ENCODE measurements at places on chromosomes 4 and X.
A peak's percentile ranks its signal among the peaks of the same experiment; 100 is the strongest.

DNA sequence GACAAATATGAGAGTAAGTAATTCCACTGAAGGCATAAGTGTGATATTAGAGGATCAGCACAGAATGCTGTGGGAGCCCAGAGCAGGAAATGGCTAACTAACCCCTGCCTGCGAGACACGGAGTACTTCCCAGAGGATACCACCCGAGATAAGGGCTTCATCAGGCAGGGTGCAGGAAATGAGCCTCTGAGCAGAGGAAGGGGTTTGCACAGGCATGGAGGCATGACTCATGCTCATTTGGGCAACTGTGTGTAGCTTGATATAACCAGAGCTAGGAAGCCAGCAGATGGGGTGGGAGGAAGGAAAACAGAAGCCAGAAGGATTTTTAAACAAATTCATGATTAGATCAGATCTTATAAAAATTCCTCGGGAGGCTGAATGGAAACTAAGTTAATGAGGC is 70.0 kb upstream of the TSPAN5 start:
- DNase-seq: no peak

DNA sequence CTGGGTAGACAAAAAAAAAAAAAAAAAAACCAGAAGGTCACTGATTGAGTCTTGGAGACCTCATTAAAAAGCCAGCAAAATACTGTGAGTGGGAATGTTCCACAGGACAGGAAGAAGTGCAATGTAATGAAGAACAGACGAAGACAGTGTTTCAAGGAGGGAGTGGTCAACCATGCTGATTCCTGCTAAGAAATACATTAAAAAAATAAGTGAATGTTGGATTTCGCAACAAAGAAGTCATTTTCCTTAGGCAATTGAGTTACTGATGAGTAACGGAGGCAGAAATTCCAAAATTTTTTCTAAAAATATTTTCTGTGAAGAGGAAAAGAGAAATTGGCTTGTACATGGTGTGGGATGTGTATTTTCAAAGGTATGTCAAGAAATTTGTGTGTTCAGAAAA is 94.3 kb upstream of the FAM47B start:
- DNase-seq: no peak

DNA sequence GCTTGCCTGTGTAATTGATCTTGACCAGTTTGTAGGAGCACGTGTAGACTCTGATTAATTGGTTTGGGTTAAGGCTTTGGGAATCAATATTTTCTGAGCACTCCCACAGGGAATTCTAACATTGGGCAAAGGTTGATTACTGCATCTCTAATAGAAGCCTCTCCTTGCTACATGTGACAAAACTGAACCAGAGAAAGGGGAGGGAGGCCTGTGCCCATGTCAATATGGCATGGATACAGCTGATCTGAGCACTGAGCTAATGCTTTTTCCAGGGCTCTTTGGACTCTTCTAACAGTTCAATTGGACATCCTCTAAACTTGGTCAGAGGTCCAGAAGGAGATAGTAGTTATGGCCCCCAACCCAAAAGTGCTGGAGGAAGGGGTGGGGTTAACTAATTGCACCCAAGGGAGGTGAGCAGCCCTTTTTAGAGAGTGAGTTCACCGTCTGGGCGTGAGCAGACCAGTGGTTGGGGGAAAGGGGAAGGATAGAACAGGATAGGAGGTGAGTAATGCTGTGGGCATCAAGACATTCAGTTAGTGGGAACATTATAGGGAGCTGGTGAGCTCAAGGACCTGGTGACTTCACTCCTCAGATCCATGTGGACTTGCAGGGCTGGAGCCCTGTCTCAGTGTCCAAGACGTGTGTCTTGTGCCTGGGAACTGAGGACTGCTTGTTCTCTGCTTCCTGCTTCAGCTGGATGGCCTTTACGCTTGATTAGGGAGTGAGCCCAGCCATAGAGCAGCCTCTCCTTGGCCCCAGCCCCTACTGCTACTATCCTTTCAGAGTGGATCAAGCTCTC is 22.8 kb downstream of the MSN start:
- no peak for DNase-seq

GRCh38 chr4:145480257-145480656 is 1.4 kb upstream of the SMAD1 start:
- DNase-seq: no peak

DNA sequence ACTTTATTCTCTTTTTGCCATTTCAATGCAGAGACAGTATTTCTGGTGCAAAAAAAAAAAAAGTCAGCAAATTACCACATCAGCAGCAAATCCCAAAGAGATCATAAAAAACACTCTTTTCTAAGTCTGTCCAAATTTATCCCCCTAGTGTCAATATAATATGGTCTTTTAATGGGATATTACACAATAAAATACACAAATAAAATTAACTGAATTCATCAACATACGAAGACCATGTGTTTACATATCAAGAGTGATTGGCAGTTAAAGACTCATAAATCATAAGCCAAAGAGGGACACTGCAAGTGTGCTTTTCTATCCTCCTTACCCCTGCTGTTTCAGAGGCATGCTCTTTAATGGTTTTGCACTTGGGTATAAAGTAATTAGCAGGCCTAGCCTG is 340.2 kb upstream of the DKK2 start:
- no peak for DNase-seq

DNA sequence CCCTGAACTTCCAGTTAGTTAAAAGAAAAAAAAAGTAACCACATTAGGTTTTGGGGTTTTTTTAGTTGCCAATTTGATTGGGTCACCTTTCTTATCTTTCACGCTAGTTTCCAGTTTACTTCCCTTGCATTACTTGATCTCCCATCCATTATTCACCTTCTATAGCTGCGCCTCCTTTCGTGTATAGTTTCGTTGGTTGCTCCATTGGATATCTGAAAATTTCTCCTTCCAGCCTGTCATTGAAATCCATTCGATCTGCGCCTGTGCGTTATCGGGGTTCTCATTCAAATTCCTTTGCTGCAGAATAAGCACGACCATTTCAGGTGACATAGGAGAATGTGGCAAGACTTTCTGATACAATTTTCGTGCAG is 764 bp downstream of the TRAPPC11 start:
- peak; percentile 13 for DNase-seq

DNA sequence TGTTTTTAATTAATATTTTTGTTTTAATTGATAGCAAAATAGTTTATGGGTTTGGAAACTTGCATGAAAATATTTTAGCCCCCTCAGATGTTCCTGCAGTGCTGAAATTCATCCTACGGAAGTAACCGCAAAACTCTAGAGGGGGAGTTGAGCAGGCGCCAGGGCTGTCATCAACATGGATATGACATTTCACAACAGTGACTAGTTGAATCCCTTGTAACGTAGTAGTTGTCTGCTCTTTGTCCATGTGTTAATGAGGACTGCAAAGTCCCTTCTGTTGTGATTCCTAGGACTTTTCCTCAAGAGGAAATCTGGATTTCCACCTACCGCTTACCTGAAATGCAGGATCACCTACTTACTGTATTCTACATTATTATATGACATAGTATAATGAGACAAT is 40.4 kb downstream of the MAP7D3 start:
- no peak for DNase-seq

DNA sequence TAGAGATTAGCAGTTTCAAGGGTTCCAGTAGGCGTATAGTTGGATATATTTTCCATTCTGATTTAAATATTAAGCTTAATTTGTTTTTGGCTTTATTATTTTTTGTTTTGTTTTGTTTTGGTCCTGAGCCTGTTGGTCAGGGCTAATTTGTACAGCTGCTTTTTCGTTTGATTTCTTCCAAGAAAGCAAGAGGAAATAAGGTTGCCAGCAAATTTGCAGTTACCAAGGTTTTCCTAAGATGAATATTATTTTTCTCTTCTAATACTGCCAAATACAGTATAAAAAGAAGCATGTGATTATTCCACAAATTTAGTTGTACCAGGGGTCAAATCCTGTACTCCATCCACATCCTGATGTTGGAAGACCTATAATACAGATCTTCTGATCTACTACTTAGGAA is 24.9 kb downstream of the PLAC1 start:
- no peak for DNase-seq

DNA sequence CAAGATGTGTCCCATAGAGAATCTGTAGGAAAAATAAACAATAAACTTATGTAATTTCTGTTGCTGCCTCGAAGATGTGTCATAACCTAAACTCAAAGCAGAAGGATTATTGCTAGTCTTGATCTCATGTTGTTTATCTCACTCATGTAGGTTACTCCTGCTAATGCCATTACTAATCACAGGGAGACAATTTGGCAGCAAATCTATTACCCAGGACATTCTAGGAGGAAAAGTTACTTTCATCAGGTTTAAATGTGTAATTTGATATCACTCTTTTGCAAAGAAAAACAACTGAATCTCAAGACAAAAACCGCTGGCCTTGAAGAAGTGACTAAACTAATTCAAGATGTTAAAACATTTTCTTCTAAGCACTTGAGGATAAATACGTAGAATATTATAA is 34.0 kb downstream of the LDOC1 start:
- no peak for DNase-seq

- DNase-seq: no peak
Measured at GRCh38 chrX:71154196-71154595, 9.6 kb downstream of the NLGN3 start.

GRCh38 chr4:138954428-138954827 is 61.2 kb upstream of the NOCT start:
- no peak for DNase-seq

- no peak for DNase-seq
Measured at GRCh38 chrX:119235051-119235511, 1.0 kb upstream of the PGRMC1 start.

DNA sequence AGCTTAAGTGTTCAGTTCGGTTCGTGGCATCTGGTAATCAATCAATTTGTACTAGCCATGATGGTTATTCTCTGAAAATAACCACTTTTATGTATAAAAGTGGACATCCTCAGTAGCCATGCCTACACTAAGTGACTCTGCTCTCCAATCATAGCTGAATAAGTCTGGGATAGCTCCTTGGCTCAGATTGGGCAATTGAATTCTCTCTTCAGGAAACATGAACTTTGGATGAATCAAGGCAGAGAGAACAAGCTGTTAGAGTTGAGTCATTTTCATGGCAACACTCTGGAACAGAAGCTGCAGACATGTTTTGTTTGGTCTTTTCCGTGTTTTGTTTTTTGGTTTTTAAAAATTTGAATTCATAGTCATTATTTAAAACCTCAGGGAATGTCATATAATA is 66.8 kb upstream of the TMEM164 start:
- no peak for DNase-seq

DNA sequence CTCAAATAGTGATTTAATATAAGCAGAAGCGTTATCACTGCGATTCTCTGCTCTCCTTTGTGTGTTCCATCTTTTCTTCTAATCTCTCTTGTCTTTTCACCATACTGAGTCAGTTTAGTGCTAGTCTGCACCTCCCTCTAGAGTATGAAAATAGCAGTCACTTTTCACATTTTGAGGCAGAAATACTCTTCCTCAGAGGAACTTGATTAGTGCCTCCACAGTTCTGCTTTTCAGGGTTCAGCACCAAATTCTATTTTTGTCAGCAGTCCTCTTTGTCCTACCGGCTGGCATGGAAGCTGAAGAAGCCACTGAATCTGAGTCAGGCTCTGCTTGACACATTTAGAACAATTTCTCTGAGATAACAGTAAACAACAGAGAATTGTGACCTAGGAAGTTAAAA is 49.7 kb upstream of the ANKRD17 start:
- peak; percentile 26 for DNase-seq

DNA sequence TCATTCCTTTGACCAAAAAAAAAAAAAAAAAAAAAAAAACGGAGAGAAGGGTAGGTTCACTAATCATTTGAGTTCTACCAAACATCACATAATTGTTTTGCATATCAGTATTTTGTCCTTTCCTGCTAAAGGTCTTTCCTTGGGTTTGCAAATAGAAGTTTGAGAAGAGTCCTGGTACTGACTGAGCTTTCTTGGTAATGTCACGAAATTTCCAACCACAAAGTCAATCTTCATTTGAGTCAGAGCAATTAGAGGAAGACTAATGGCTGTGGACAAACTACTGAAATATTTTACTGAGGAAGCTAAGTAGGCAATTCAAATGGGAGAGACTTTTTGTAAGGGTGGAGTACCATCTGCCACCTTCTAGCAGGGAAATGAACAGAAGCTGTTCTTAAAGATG is 21.7 kb upstream of the CD40LG start:
- DNase-seq: no peak

DNA sequence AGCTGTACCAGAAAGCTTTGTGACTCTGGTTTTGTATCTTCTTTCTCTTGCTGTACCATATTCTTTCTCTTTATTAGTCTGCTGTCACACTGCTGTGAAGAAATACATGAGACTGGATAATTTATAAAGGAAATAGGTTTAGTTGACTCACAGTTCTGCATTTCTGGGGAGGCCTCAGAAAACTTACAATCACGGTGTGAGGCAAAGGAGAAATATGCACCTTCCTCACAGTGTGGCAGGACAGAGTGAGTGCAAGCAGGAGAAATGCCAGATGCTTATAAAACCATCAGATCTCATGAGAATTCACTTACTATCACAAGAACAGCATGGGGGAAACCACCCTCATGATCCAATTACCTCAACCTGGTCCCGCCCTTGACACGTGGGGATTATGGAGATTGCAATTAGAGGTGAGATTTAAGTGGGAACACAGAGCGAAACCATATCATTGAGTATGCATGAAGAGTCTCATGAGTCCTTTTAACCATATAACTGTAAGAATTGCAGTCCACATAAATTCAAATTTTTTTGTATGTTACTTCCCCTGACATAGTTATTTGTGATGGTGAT is 67.4 kb upstream of the INPP4B start:
- DNase-seq: no peak

DNA sequence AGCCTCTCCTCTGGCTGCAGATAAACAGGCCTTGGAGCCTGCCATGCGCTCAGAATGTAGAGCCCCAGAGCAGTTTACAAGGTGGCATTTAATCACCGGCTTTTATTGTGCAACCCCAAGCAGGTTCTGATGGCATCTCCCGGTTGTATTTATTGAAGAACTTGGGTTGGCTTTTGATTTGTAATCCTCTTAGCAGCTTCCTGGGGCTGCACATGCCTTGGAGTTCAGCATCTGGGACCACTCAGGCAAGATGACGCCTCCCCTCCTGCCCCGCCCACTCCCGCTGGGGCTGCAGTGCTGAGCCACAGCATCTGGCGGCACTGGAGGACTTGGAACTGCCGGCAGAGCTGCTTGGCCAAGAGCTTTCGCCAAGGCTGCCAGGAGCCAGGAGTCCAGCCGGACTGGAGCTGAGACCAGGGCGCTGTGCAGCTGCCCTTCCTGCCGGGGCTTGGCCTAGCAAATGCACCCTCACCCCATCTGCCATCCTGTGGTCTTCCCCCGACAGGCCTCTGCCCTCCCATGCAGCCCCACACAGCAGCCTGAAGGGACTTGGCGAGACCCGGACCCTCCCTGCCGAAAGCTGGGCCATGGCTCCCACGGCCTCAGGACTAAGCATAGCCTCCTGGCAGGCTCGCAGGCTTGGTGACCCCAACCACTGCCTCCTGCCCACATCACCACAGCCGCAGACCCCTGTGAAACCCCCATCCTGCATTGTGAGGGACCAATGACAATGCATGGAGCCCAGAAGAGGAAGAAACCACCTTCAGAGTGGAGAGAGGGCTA is 5.4 kb downstream of the HTRA3 start:
- DNase-seq: no peak
